A549 treated with ZK216348 at 1 μM for 4 hours (cell line): ENCODE measurements at places on chromosomes 13 and 19. TPM values are rescaled to one million over a fixed set of nuclear protein-coding genes. Genes with fewer than 3 reads are reported as not detected.

The GNG7 gene
- 0.04 to 0.12 TPM (median 0.06 TPM) in 5 replicates for total RNA-seq

The SIGLECL1 gene
- total RNA-seq: not detected in 5 replicates

The HIF3A gene
- total RNA-seq: not detected in 5 replicates

The ZNF541 gene
- not detected in 5 replicates for total RNA-seq

The DHRS12 gene
- 3.9 to 5.9 TPM (median 4.9 TPM) in 5 replicates for total RNA-seq

The ADGRE2 gene
- 0.53 to 1.4 TPM (median 0.99 TPM) in 5 replicates for total RNA-seq

The FXYD3 gene
- total RNA-seq: 0.32 to 0.58 TPM (median 0.34 TPM) in 3 of 5 replicates, not detected in the others

The GPR12 gene
- total RNA-seq: not detected in 5 replicates

The BCL3 gene
- 31.6 to 92.9 TPM (median 77.1 TPM) in 5 replicates for total RNA-seq
